DMS 273 treated with DMSO at 0.1 percent for 48 hours (cell line): ENCODE measurements at places on chromosomes 2 and 18.

GRCh38 chr2:222756951-222757650, 85.6 kb downstream of the MOGAT1 start:
- DNase-seq, result no peak

GRCh38 chr2:156615836-156616322, 179.7 kb downstream of the GPD2 start:
- no peak for DNase-seq

GRCh38 chr2:174516501-174517378, 29.9 kb upstream of the GPR155 start:
- DNase-seq, result no peak

DNA sequence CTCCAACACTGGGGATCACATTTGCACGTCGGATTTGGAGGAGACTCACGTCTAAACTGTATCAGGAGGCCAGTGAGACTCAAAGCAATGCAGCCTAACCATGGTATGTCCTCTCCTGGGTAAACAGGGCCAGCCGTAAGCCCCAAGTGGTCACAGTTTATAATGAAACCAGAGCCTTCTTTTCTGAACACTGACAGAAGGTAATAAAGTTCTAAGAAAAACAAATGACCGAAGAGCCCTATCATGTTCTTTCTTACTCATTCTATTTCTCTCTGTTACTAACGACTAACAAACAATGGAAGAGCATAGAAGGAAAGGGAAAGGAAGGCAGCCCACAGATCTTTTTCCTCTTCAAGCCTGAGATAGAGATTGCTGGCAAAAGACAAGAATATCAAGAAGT, 796.8 kb upstream of the SOX11 start:
- DNase-seq, result no peak

DNA sequence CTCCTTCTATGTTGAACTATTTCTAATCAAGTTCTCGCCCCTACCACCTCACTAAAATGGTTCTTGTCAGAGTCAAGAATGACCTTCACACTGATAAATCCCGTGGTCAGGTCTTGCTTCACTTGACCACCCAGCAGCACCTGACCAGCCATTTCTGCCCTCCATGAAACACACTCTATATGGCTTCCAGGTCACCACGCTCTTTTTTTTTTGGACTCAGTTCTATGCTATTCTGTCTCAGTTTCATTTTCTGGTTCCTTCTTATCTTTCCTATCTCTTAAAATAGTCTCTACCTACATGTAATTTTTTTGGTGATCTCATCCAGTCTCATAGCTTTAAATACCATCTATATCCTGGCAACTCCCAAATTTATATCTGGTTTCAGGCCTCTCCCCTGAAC, 11.4 kb downstream of the EIF2AK3 start:
- DNase-seq, result no peak

DNA sequence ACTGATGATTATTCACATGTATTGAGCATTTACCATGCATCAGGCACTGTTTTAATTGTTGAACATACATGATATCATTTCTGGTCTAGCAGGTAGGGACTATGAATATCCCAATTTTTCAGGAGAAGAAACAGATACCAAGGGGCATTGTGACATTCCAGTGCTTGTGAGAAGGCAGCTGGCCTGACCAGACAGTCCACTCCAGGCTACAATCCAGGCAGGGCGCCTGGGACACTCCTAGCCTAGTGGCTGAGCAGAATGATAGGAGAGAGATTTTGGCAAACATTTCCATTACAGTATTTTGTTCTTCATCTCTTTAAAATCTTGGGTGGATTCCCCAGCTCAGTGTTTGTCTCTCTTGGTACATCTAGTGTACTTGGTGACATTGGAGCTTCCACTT, 24.9 kb downstream of the ZNF892 start:
- no peak for DNase-seq

- DNase-seq, result no peak
Observed at GRCh38 chr2:45003579-45004551, 5.4 kb downstream of the SIX2 start.

DNA sequence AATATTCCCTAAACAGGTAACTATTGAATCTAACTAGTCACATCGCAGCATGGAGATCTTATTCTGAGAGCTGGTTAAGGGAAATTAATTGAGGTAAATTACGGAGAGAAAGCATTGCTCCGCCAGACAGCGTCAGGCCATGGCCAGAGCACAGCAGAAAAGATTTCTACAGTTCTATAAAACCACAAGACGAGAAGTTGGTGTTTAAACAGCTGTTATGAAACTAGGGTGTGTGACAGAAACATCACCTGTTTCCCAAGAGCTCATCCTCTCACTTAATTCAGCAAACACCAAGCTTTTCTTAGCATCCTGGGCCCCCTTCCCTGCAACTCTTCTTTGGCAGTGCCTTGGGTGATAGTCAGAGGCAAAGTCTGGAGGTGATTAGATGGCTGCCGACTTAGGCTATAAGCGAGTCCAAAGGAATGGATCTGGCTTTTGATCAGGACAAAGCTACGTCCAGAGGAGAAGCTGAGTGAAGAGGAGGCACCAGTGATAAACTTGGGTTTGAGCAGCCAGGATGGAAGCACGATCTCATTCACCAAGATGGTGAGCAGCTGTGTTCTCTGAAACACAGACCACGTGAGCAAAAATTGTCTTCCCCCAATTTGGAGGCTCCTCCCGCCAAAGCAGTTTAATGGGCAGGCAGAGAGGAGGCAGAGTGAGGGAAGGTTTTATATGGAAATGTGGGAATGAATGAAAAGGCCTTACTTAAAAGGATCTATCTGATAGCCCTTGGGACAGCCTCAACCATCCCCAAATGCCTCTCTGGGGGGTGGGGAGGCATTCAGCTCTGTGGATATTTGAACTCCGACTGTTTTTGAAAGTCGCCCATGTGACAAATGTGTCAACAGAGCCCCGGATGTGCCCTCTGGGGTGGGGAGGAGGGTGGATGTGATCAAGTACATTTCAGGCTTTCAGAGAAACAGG, 57.8 kb downstream of the PKDCC start:
- no peak for DNase-seq

DNA sequence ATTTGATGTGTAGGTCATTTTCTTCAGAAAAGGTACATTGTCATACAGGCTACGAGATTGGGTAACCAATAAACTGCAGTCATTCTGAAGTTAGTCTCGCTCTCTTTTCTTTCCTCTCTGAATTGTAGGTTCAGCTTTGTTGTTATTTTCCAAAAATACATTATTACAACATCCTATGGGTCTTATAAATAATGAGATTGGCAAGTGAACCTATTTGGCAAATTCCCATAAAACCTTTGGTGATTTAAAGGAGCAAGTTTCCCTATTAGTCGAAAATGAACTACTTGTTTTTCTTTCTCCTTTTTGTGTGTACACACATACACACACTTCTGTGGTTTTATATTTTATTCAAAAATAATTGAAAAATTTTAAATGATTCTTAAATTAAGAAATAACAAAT, 67.0 kb downstream of the ARHGAP28 start:
- DNase-seq, result no peak
